ENCODE measurements at places on chromosomes 4 and X.
A peak's percentile ranks its signal among the peaks of the same experiment; 100 is the strongest.

DNA sequence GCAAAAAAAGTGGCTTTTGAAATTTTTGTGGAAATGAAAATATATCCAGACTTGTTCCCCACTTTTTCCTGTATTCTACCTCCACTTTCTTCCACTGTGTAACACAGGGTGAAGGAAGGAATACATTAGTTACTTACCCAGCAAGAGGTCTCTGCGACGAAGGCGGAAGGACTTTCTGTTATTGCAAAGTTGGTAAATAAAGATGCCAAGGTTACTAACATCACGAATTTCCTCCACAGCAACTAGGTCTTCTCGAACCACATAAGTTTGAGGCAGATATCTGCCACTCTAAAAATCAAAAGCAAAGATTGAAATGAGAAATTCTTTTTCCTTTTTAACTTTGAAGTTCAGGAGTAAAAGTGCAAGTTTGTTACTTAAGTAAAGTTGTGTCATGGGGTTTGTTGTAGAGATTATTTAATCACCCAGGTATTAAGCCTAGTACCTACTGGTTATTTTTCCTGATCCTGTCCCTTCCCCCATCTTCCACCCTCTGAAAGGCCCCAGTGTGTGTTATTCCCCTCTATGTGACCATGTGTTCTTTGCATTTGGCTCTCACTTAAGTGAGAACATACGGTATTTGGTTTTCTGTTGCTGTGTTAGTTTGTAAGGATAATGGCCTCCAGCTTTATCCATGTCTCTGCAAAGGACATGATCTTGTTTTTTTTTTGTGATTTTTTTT, 5.8 kb downstream of the ITM2A start:
- DNase-seq: no peak

GRCh38 chr4:126386512-126386911, 1071.8 kb downstream of the FAT4 start:
- no peak for DNase-seq

DNA sequence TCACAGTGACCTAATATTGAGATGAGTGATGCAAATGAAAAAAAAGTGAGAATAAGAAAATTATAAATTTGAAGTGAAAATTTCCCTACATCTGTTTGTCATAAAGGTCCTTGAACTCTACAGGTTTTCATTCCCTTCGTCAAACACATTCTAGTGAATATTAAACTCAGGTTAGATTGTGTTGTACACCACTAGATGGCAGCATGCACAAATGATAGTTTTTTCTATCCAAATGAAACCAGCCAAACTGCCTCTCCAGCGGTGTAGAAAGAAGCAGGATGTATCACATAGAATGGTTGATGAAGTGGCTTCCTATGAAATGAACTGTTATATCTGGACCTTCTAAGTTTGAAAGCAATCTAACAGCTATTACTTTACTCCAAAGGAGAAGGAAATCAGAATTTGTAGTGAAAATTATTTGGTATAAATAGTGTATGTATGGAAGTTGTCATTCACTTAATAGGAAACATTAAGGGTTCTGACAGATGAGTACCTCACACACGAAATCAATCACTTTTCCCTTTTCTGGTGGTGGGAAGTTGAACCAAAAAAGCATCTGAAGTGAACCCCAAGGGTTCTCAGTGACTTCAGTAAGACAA, 382.7 kb downstream of the UNC5C start:
- peak; percentile 22 for DNase-seq

- no peak for DNase-seq
Observed at GRCh38 chr4:121098266-121098665, 25.9 kb upstream of the NDNF start.

- DNase-seq: no peak
Observed at GRCh38 chrX:46811121-46811520, 25.7 kb upstream of the RP2 start.

GRCh38 chr4:99624141-99624719, 33.4 kb downstream of the C4orf54 start:
- no peak for DNase-seq

GRCh38 chrX:74104356-74105015, 199.5 kb upstream of the ZCCHC13 start:
- no peak for DNase-seq

GRCh38 chrX:138648568-138648967, 62.9 kb downstream of the FGF13 start:
- no peak for DNase-seq

GRCh38 chrX:80432863-80433262, 12.6 kb downstream of the TENT5D start:
- no peak for DNase-seq

- DNase-seq: no peak
Observed at GRCh38 chr4:2047031-2047660, 12.0 kb upstream of the NAT8L start.

GRCh38 chrX:101252634-101253033, 33.0 kb downstream of the DRP2 start:
- DNase-seq: no peak

GRCh38 chrX:154660541-154660940, 7.2 kb upstream of the CTAG2 start:
- no peak for DNase-seq

GRCh38 chr4:40276546-40276945, 58.6 kb upstream of the CHRNA9 start:
- DNase-seq: no peak
